ENCODE measurements at places on chromosomes 3 and 15.

DNA sequence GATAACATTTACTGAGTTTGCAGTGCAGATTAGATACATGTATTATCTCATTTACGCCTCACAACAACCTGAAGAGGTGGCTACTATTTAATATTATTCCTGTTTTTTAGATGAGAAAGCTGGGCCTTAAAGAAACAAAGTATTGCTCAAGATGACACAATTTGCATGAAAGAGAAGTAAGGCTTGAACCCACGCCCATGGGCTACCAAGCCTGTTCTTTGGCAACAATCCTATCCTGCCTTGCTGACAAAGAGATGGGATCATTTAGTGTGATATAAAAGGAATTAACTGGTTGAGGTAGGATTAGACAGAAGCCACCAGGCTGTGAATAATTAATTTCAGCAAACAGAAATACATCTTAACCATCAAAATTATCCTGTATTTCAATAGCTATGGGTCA is 9.2 kb upstream of the LDHAL6B start:
- DNase-seq = no peak

DNA sequence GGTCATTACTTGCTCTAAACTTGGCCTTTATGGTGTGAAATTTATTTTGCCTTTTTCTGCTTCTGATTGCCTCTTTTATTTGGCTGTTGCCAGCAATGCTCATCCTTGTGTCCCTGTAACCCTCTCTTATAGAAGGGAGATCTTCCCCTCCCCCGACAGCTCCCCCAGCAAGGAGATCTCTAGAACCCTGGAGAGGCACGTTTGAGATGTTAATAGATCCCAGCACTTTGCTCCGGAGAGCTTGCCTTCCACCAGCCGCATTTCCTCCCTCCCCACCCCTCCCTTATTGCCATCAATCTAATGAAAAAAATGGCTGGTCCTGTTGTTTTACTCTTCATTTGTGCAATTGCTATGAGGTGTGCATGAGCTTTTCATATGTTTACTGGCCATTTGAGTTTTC is 18.2 kb downstream of the TRIM71 start:
- no peak for DNase-seq

DNA sequence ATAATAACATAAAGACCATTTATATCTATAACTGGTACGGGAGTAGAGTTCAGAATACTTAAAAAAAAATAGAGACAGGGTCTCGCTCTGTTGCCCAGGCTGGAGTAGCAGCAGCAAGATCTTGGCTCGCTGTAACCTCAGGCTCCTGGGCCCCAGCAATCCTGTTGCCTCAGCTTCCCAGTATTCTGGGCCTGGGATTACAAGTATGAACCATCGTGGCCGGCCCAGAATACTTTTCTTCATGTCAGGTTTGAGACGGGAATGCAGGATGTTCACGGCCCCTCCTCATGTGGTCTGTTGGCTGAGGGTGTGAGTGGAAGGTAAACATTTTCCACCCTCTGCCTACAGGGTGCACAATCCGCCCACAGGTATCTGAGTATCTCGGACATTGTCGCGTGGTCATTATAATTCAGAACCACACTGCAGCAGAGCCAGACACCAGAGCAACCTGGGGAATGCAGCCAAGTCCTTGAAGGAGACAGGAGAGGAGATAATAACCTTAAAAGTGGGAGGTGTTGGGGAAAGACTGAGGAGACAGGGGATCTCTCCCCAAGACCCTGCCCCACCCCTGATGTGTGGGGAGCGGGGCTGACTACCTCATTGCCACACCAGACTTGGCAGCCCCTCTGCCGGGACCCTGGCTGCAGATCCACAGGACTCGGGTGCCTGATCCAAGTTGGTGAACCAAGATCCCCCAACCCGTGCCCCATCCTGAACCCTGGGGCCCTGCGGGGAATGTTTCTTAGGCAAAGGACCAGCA is 106.8 kb downstream of the ADCY5 start:
- no peak for DNase-seq

DNA sequence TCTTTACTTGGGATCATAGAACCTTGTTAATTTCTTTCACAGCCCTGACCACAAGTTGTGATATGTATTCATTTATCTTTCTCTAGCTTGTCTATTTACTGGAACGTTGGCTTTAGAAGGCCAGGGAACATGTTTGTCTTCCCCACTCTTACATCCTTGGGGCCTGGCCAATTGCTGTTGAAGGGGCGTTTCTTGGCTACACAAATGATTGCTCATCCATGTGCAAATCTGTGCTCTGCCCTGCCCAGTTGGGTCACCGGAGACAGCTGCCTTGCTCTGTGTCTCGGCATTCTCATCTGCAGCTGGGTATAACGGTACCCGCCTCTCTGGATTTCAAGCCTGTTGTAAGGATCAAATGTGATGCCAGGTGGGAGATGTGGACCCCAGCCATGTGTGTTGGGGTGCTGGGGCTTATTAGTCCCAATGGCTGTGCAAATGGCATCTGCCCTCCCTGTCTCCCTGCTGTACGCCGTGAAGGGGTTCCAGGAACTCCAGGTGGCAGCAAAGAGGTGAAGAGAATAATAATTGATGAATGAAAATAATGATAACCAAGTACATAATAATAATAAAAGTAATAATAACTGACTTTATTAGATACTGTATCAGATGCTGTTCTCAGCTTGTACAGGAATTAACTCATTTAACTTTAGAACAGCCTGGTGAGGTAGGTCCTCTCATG is 24.0 kb upstream of the TLE3 start:
- no peak for DNase-seq
